Stimulated activated CD4-positive, alpha-beta T cell treated with anti-CD3 and anti-CD28 coated beads, Interleukin-1b, Interleukin-23, amount 100 ng/mL, for 24 hours (primary cell): ENCODE measurements at places on chromosomes 3 and 15.

DNA sequence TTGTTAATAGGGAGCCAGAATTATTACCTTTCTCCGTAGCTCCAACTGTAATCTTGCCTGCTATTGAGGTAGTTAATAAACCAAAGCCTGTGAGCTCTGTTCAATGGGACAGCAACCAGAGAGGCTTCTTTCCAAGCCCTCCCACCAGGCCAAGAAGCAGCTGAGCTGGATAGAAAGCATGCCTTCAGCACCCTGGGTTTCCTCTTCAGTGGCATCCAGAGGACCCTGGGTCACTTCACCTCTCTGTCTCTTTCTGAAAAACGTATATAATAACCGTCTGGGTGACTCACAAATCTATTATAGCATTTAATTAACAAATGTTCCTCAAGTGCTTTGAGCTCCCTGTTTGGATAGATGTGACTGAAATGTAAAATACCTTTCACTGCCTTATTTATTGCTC is 420.0 kb downstream of the LPP start:
- DNase-seq, result no peak

DNA sequence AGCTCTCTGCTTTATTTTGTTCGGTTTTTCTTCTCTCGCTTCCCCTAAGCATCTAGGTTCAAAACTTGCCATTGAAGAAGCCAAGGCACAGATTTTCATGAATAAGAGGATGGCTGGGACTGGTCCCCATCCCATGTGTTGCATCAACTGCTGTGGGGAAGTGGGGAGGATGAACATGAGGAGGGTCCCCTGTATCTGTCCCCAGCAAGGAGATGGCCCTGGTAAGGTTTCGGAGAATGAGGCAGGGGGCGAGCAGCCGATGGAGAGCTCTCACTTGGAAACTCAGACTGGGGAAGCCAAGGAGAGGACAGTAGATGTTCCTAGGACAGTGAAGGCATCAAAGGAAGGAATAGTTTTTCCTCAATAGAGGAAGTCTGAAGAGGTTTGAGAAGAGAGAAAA is 142.0 kb upstream of the ATP2B2 start:
- no peak for DNase-seq

- no peak for DNase-seq
These were observed 32.4 kb upstream of the SLC6A6 start for GRCh38 chr3:14369675-14370669.

GRCh38 chr15:51751697-51752683 is 593 bp downstream of the TMOD2 start:
- no peak for DNase-seq

- no peak for DNase-seq
These were observed 44.5 kb downstream of the CTDSPL start for GRCh38 chr3:37905987-37906674.

DNA sequence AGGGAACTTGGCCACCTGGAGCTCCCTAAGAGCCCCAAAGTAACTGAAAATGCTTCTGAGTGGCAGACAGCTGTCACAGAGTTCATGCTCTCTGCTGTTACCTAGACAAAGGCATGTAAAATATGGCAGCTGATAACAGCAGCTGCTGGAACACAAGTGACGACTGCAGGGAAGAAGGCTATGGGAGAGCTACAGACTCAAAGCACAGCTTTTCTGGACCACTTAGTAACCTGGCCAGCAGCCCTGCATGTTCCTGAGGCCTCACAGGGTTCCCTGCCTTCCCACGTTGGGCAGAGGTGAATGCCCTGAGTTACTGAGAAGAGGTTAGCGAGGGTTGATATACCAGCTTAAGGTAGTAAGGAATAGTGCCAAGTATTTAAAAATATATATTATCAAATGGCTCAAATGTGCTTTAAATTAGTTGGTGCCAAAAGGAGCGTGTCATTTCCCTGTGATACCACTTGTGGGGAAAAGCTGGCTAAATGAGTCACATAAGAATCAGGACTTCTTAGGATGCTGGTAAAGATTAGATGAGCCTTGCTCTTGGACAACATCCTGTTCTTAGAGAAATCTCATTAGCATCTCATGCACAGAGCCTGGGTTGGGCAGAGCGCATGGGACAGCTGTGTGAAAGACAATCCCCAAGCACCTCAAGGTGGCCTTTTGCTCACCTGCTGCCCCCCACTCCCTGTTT is 76.4 kb upstream of the SCN5A start:
- DNase-seq, result no peak

- no peak for DNase-seq
These were observed 301.7 kb downstream of the GBE1 start for GRCh38 chr3:81459733-81460132.

GRCh38 chr3:55879901-55880331 is 392.8 kb upstream of the WNT5A start:
- DNase-seq, result no peak

GRCh38 chr3:87203809-87204208 is 23.3 kb upstream of the CHMP2B start:
- no peak for DNase-seq

GRCh38 chr15:76991048-76991447 is 3.9 kb upstream of the PSTPIP1 start:
- DNase-seq, result no peak

DNA sequence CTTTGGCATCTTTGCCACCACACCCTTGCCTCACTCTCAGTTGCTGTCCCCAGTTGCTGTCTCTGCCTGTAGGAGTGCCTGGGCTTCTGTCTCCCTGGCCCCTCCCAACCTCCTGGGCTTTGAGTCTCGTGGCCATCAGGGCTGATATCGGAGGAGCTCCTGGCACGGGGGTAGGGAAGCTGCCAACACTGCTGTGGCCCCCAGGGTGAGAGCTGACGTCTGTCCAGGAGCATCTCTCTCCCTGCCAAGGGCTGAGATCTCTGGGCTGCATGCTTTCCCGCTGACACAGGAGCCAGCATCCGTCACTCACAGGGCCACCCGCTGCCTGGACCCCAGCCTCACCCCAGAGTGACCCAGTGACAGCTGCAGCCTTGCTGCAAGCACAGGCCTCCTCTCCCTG is 47.4 kb downstream of the EXOG start:
- DNase-seq, result no peak

GRCh38 chr3:58946875-58947274 is 103.0 kb downstream of the CFAP20DC start:
- no peak for DNase-seq

DNA sequence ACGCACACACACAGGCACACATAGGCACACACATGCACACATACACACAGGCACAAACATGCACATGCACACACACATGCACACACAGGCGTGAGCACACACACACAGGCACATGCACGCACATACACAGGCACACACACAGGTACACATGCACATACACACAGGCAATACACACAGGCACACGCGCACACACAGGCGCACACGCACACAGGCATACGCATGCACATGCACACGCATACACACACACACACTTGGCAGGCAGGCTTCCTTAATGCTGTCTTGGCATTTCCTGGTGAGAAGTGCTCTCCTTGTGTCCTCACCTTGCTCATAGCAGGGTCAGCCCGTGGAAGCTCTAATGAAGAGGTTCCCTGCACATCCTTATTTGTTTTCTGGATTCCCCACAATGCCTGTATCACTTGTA is 8.4 kb upstream of the SLCO2A1 start:
- DNase-seq, result no peak

DNA sequence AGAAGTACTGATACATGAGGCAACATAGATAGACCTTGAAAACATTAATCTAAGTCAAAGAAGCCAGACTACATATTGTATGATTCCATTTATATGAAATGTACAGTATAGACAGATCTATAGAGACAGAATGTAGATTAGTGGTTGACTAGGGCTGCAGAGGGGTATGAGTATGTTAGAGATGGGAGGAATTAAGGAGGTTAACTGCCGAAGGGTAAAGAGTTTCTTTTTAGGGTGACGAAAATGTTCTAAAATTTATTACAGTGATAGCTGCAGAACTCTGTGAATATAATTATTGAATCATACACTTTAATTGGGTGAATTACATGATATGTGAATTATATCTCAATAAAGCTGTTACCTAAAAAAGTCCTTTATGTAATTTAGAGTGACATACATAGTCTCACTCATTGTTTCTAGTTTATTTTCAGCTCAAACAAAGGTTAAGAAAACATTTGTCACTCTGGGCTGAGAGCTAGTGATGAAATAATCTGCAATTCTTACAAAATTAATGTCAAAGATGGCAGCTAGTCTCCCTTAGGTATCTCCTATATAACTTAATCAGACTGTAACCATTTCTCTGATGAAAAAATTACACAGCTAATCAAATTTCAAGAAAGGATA is 61.4 kb downstream of the DENND4A start:
- no peak for DNase-seq

- no peak for DNase-seq
These were observed 262.3 kb upstream of the CHRNA7 start for GRCh38 chr15:31768055-31768454.

DNA sequence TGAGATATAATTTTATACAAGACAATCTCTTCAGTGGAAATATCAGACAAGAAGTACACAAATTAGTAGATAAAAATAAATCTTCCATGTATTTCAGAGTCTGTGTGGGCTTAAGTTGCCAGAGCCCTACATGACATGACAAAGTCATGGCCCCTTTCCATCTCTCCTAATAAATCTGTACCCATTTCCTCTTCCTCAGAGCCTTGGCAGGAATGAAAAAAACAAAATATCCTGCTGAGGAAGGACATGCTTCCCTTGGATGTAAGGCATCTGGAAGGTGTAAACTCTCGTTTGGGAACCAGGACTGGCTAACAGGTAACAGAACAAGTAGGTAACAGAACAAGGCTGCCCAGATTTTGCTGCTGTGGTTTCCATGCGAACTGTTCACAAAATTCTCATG is 148.1 kb downstream of the SNRK start:
- no peak for DNase-seq

DNA sequence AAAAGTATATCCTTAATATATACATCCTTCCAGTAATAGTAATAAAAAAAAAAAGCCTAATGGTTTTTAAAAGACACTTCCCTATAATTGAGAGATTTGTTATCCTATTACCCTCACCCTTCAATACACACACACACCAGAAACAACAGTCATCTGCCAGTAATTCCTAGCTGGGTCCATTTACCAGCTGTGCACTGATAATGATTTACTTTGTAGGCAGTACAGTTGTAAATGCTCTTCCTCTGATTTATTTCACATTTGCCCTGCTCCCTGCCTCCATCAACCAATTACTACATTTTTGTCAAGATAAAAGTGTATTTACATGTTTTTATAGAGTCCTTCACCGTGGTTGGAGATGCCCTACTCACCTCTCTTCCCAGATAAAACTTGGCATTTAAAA is 12.4 kb downstream of the TPM1 start:
- no peak for DNase-seq

- peak; percentile 44 for DNase-seq
These were observed 203.3 kb downstream of the MBNL1 start for GRCh38 chr3:152471814-152472671.

DNA sequence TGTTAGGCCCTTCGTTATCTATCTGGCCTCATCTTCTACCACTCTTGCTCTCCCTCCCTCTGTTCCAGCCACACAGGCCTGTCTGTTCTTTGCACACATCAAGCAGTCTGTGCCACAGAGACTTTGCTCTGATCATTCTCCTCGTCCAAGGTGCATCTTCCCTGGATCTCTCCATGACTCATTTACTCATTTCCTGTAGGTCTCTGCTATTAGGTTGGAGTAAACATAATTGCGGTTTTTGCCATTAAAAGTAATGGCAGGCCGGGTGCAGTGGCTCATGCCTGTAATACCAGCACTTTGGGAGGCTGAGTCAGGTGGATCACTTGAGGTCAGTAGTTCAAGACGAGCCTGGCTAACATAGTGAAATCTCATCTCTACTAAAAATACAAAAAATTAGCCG is 9.5 kb upstream of the C3orf49 start:
- DNase-seq, result no peak

DNA sequence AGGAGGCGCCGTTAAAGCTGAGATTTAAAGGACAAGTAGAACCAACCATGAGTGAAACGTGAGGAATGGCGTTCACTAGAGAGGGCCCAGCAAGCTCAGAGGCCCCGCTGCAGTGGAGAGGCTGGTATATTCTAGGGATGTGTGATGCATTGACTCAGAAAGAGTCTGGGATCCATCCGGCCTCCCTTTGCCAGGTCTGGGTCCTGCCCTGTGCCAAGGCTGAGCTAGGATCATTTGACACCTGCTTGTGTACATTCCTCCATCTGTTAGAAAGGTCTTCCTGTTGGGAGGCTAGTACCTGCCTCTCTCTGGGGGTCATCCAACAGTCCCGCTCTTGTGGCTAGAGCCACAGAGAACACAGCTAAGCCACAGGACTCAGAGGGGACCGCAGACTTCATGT is 28.4 kb downstream of the CA12 start:
- DNase-seq, result no peak

- no peak for DNase-seq
These were observed 32.0 kb downstream of the IQSEC1 start for GRCh38 chr3:13041113-13041776.

DNA sequence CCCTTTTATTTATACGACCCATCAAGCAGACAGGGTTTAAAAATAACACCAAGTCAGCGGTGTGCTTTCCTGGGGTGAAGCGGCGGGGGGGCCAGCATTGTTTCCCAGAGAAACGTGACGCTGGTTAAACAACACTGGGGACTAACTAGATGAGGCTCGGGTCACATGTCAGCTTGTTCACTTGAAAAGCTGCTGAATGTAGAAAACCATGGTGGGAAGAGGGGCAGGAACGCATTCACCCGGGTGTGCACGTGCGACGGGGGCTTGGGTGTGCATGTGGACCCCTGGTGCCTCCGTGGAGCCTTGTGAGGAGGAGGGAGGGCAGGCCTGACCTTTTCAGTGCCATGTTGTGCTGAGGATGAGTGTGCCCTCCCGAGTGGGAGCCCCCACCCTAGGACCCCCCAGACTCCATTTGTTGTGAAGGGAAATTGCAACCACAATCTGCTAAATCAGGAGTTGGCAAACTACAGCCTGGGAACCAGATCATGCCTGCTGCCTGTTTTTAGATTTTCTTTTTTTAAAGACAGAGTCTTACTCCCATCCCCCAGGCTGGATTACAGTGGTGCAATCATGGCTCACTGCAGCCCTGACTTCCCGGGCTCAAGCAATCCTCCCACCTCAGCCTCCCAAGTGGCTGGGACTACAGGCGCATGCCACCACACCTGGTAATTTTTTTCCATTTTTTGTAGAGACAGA is 70.4 kb upstream of the CMTM7 start:
- no peak for DNase-seq

GRCh38 chr3:134459562-134459961 is 26.2 kb downstream of the ANAPC13 start:
- DNase-seq, result no peak

GRCh38 chr15:62927836-62928235 is 114.7 kb upstream of the TPM1 start:
- no peak for DNase-seq

- no peak for DNase-seq
These were observed 138.3 kb upstream of the ABHD17C start for GRCh38 chr15:80556694-80557367.

DNA sequence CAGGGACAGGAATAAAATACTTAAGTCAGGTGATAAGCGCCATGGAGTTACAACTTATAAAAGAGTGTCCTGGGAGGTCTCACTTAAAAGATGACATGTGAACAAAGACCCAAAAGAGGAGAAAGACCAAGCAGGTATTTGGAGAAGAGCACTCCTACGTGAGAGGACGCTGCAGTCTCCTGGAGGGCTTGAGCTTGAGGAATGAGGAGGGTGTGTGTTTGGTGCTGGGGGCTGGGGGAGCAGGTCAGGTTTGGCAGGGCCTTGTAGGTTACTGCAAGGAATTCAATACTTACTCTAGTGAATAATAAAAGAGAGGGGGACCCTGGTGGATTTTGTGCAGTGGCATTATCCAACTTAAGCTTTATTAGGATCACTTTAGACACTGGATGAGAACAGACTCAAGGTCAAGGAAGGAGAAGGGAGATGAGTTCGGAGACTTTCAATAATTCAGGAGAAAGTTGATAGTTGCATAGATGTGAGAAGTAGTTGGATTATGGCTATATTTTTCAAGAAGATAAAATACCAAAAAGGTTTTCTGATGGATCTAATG is 32.4 kb downstream of the TNIK start:
- no peak for DNase-seq
